Left cardiac atrium (tissue), 4 donors: ENCODE measurements at places on chromosomes 2 and 18. TPM values are rescaled to one million over a fixed set of nuclear protein-coding genes. Genes with fewer than 3 reads are reported as not detected.

- DNase-seq = no peak
Measured at GRCh38 chr18:74257083-74257482, 34.7 kb downstream of the CYB5A start.

DNA sequence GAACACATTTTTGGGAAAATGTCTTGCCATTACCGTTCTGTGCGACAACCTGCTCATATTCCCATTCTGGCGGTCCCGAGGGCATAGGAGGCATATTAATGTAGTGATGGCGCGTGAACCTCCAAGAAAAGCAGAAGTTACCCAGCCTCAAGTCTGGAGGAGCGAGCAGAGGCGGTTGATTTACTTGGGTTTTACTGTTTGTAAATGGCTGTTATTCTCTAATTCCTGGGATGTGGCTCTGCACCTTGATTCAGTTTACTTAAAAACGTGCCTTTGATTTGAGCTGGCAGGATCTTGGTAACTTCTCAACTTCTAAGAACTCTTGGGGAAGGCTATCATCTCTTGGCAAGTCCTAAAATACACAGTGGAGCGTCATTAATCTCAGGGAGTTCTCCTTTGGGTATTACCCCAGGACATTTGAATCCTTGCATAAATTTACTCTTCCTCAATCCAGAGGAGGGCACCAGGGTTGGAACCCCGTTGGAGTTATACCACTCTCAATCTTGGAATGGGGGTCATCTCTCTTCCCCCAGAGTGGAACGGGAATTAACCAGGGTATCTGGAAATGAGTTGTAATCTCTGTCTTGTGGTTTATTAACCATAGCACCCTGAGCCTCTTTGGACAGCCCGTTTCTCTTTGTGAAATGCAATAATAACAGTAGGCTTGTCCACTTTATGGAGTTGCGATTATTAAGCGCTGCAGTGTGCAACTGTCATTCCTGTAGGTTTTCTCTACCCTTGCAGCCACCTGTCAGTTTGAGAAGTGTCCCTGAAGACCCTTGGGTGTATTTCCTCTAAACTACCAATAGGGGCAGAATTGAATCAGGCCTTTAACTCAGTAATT lies 2.1 kb downstream of the HK2 start:
- DNase-seq = no peak

GRCh38 chr2:159209341-159210306 lies 76.9 kb downstream of the WDSUB1 start:
- DNase-seq = no peak

DNA sequence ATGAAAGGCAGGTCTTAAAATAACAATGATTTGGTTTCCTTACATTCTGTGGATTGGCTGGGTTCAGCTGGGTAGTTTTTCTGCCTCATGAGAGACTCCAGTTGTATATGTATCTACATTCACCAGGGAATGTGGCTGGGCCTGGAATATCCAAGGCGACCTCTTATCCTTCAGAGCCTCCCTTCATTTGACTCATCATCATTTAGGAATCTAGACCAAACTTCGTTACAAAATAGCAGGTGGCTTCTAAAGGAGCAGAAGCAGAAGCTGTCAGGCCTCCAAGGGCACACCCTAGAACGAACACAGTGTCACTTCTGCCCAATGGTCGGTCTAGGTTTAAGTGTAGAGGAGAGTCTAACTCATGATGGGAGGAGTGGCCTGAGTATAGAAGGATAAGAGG lies 204.2 kb downstream of the EN1 start:
- DNase-seq = no peak

The CHMP3 gene
- total RNA-seq = 152 TPM

GRCh38 chr2:190947141-190947540 lies 66.5 kb downstream of the GLS start:
- no peak for DNase-seq

GRCh38 chr2:76679025-76679396 lies 843.2 kb downstream of the LRRTM4 start:
- no peak for DNase-seq

The SP5 gene
- total RNA-seq = not detected

DNA sequence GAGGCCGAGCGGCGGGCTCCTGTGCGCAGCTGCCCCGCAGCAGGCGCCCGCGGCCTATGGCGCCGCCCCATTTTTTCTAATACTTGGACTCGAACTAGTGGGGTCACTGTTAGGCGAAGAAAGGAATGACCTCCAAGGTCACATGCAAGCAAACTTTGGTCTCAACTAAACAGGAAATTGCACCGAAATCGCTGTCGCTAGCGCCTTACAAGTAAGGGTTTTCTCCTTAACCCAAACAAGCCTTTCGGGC lies 339 bp downstream of the ACAA2 start:
- peak; percentile 41 for DNase-seq

DNA sequence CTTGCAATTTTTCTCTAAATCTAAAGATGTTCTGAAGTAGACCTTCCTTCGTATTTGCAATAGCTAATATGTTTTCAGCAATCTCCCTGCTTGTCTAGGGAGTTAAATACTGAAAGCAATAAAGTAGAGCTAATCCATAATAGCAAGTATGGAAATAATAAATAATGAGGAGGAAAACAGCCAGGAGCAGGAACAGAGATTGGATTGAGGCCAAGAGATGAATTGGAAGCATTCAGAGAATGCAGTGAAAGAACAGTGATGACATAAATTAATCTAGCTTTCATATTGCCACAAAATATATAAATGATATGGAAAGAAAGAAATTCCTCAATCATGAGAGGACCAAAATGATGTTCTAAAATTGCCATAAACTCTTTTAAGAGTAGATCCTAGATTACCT lies 679.7 kb downstream of the METTL4 start:
- no peak for DNase-seq

The RAB27B gene
- total RNA-seq = 0.16 TPM

DNA sequence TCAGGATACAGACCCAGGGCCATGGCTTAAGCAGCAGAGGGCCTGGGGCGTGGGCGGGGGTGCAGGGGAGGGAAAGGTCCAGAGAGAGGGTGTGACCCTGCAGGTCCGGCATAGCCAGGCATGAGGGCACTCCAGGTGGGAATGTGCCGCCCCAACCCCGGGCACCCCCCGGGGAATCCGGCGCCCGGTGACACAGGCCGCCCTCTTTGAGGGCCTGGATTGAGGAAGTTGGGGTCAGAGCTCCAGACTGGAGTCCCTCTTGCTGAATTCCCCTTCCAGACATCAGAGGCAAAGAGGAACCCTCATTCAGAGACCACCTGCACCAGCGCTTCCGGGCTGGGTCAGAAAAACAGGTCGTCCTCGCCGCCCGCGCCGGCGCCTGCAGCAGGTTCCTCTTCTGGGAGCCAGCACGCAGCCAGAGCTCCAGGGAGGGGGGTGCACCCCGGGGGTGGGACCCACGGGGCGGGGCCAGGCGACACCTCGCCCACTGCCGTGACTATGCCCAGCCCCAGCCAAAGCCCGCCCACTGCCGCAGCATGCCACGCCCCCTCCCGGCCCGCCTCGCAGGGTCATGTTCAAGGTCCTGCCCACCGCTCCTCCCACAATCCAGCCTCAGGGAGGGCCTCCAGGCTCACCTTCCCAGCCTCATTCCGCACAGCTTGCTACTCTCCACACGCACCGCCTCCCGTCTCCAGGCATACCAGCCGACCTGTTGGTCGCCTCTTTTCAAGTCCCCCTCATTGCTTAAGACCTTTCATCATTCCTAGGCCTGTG lies 98.3 kb upstream of the ID2 start:
- DNase-seq = peak; percentile 94

DNA sequence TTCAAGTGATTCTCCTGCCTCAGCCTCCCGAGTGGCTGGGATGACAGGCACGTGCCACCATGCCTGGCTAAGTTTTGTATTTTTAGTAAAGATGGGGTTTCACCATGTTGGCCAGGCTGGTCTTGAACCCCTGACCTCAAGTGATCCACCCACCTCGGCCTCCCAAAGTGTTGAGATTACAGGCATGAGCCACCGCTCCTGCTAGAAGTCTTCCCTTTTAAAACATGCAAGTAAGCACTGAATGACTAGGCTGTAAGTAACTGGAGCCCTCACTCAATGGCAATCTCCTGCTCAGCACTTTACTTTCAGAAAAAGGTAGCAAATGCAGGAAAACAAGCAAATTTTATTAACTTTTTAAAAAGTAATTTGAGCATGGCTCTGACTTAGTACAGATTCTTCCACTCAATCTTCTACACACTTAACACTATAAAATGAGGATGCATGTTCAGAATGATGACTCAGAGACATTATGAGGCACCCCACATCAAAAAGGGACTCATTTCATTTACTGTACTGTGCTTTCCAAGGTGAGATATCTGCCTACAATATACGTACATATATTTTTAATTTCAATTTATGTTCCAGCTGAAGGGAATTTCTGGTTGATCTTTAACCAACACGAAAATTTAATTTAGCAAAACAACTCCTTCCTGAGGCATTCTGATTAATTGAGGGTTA lies 6.6 kb upstream of the NCK2 start:
- no peak for DNase-seq

The CCL20 gene
- not detected for total RNA-seq

GRCh38 chr2:226971084-226971483 lies 135.2 kb downstream of the RHBDD1 start:
- DNase-seq = no peak

GRCh38 chr2:11748018-11748860 lies 1.8 kb downstream of the LPIN1 start:
- DNase-seq = no peak

GRCh38 chr2:201906777-201907562 lies 100.6 kb downstream of the CDK15 start:
- DNase-seq = peak; percentile 26

DNA sequence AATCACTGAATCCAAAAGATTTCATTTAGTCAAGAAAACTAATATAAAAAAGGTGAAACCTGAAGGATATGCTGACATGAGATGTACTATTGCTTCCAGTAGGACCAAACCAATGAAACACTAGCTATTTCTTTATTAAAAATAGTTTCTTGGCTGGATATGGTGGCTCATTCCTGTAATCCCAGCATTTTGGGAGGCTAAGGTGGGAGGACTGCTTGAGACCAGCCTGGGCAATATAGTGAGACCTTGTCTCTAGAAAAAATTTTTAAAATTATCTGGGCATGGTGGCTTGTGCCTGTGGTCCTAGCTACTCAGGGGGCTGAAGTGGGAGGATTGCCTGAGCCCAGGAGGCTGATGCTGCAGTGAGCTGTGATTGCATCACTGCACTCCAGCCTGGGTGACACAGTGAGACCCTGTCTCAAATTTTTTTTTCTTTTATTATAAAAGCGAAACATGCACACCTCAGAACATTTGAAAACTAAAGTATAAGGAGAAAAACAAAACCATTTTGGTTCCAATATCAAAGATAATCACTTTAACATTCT lies 266.2 kb downstream of the TGIF1 start:
- no peak for DNase-seq

DNA sequence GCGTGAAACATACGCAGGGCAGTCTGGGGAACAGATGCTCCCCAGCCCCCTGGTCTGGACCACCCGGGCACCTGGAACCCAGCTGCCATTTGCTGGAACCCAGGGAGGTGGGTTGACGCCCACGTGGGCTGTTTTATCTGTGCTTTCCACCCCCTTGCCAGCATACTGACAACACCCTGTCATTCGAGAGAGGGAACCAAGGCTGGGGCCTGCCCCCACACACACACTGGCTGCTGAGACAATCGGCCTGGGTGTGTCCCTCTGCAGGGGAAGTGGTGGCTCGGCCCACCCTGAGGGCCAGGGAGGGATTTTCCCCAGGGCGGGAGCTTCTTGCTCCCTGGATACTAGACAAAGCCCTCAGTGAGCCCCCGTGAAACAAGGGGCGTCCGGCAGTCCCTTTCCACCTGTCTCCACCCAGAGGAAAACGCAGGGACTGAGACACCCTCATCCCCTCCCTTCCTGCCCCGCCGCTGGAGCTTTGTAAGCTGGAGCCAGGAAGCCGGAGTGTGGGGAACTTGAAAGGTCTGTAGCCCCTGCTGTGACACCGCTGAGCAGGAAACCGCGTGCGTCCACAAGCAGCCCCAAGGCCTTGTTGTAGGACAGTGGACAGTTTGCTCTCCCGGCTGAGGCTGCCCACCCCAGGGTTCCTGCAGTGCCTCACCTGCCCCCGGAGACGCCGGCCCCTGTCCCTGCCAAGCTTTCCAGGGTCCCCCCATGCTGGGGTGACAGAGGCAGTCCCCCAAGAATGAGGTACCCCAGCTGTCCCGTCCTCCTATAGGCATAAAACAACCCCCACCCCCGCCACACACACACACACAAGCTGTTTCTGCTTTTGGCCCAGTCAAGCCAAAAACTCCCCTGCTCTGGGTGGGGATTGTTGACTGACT lies 14.1 kb upstream of the KLF11 start:
- DNase-seq = peak; percentile 81

DNA sequence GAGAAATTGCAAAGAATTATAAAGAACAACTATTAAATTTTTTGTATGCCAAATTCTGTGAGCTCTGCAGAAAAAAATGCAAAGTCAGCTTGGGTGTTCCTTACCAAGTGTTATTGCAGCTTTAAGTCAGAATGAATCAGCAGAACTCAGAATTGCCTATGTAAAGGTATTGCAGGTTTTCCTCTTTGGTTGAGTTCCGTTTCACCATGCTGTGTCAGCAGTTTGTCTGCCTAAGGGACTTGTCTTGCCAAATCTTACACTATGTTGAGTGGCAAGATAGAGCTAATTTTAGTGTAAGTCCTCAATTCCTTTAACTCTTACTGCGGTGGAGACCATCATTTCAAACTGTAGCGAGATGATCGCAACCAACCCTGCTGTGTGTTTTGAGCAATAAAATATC lies 38.8 kb downstream of the ADAM23 start:
- no peak for DNase-seq

DNA sequence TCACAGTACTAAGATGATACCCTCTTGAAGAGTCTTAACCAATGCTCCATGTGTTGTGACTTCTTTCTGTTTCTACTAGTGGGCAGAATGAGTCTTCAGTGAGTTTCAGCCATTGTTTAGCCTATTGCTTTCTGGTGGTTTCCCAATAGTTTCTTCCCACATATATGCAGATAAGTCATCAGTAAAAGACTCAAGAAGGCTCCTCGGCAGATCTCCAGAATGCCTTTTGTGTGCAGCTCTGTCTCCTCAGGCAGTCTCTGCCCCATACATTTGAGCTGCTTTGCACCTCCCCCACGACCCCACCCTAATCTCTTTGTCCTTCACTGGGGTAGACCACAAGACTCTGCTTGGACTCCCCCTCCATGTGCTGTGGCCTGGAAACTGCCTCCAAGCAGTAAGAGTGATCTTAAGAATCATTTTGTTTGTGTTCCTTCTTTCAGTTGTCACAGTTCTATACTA lies 71.6 kb upstream of the CHRNA1 start:
- no peak for DNase-seq

The SERPINB10 gene
- not detected for total RNA-seq

The CRYGD gene
- not detected for total RNA-seq

GRCh38 chr18:11960743-11961380 lies 20.4 kb upstream of the IMPA2 start:
- no peak for DNase-seq

GRCh38 chr2:160566717-160567116 lies 73.1 kb upstream of the RBMS1 start:
- no peak for DNase-seq

GRCh38 chr18:64614446-64614845 lies 465.6 kb upstream of the LINC00305 start:
- no peak for DNase-seq

The DNAJC5G gene
- 0.71 TPM for total RNA-seq

The ANTXR1 gene
- 39.9 TPM for total RNA-seq
